Dermis microvascular lymphatic vessel endothelial cell (primary cell): ENCODE measurements at places on chromosomes 6 and 20. TPM values are rescaled to one million over a fixed set of nuclear protein-coding genes. Genes with fewer than 3 reads are reported as not detected.

The BTN1A1 gene
- not detected in 2 replicates for total RNA-seq

The ZNF831 gene
- total RNA-seq: under 0.01 and 0.13 TPM in 2 replicates

The HLA-DQB2 gene
- total RNA-seq: not detected in 2 replicates

The HMGN3 gene
- 48.8 and 49.4 TPM in 2 replicates for total RNA-seq

The SLC26A8 gene
- total RNA-seq: not detected in 2 replicates

The PAK5 gene
- under 0.01 TPM in 2 replicates for total RNA-seq

The TFB1M gene
- total RNA-seq: 10.2 and 12.1 TPM in 2 replicates

The GTSF1L gene
- not detected in 2 replicates for total RNA-seq

The POU5F1 gene
- not detected in 2 replicates for total RNA-seq

The MOG gene
- not detected in 2 replicates for total RNA-seq

The CDK19 gene
- 6.8 and 7.6 TPM in 2 replicates for total RNA-seq

The LTB gene
- 6.4 and 11.8 TPM in 2 replicates for total RNA-seq

The VGLL2 gene
- total RNA-seq: not detected in 2 replicates

The HNF4A gene
- total RNA-seq: not detected in 2 replicates

The DNPH1 gene
- 52.0 and 63.5 TPM in 2 replicates for total RNA-seq
